Stimulated activated CD4-positive, alpha-beta T cell treated with anti-CD3 and anti-CD28 coated beads, Interleukin-15, amount 100 ng/mL, for 1 hour (primary cell): ENCODE measurements at places on chromosomes 13 and 19.

- no peak for DNase-seq
These were observed 11.5 kb downstream of the KLC3 start for GRCh38 chr19:45352062-45352461.

DNA sequence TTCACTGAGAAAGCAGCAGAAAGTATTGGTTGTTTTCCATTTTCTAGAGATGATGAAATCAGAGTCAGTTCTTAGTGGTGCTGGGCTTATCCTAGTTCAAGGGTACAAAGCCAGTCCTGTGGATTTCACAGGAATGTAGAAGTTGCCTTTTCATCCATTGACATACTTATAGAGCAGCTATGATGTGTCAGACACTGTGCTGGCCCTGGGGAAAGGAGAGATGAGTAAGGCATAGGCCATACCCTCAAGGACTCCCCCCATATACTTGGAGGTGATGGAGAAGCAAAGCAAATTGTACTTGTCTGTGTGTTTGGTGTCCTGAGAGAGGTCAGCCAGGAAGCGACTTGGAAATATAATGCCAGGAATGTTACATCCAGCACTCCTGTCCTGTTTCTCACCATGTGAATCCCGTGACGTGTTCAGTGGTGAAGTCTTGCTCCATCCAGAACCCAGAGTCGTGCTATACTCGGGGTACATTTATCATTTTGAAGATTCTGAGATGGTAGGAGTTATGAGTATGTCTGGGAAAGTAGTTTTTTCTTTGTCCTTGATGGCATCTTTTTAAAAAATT, 22.6 kb downstream of the ERCC5 start:
- DNase-seq = no peak

- no peak for DNase-seq
These were observed 257.8 kb downstream of the ENOX1 start for GRCh38 chr13:43528992-43529391.

- DNase-seq = no peak
These were observed 475.4 kb upstream of the ARGLU1 start for GRCh38 chr13:107043021-107043956.

DNA sequence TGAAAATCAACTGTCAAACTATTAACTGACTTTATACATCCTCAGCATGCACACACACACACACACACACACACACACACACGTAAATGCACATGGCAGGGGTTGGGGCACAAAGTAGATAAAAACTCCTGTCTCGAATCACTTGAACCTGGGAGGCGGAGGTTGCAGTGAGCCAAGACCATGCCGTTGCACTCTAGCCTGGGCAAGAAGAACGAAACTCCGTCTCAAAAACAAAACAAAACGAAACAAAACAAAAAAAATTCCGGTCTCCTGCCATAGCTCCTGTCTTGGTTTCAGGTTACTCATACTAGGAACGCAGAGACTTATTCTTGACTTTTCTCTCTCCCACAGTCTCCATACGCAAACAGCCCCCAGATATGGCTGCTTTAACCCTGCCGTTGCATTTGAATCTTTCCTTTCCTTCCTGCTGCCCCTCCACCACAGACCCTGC, 148.9 kb downstream of the SHISA2 start:
- DNase-seq = no peak

GRCh38 chr19:6788896-6789295, 16.4 kb downstream of the VAV1 start:
- no peak for DNase-seq
